NCI-H187 treated with DMSO at 0.1 percent for 48 hours (cell line): ENCODE measurements at places on chromosomes 5 and 9.
A peak's percentile ranks its signal among the peaks of the same experiment; 100 is the strongest.

DNA sequence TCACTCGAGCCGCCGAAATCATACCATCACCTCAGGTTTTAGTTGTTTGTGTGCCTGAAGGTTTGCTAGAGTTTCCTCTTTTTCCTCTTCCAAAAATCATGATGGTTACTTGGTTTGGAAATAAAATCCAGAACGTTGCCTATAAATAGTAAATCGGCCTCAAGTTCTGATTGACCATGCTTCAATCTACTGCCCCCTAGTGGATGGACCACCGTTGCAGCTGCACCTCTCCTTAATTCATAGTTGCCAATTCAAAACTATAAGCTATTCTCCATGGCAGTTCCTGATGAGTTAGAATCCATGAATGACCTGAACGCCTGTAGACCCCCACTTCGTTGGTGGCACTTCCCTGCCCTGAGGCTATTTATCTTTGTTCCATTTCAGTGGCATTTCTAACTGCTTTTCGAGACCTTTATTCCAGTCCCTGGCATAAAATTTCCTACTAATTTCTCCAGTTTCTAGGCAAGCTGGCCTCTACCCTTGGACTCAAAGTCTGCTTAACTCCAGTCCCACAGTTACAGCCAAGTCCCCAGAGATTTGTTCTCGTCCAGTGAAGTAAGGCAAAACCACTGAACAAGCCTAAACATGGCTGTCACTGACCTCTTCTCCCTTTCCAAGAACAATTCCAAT lies 422.6 kb downstream of the EFNA5 start:
- peak; percentile 28 for DNase-seq

GRCh38 chr5:33075731-33076130 lies 364.6 kb downstream of the NPR3 start:
- DNase-seq, result no peak

GRCh38 chr9:109781086-109781485 lies 1.1 kb downstream of the PALM2AKAP2 start:
- DNase-seq, result no peak

GRCh38 chr5:67355120-67355713 lies 158.6 kb upstream of the CD180 start:
- no peak for DNase-seq

DNA sequence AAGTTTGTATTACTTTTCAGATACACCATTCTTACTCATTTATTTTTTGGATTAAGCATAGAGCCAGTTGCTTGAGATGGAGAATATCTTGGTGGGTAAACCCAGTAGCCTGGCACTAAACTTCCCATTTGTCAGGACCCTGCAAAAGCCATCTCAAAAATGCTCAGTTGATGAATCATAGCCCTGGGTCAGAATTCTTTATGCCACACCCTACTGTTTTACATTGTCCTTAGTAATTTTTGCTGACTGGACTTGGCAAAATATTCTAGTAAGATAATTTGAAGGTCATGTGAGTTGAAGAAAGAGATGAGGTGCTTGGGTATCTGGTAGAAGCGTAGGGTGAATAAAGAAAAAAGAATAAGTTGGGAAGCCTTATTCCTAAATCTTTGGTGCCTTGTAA lies 50.7 kb downstream of the C7 start:
- no peak for DNase-seq

DNA sequence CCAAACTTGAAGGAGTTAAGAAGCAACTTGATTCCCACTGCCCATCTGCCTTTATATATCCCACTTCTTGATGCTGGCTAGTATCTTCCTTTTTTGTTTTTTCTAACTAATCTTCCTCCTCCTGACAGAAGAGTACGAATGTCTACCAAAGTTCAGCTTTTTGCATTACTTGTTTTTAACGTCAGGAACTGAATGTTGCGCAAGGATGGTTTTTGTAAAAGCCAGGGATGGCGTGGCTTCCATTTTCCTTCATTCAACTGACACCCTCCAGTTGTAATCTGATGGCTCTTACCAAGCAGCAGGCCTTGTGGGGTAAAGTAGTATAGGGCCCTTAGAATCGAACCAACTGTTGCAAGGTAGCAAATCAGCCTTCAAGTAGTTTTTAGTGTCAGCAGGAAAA lies 70.8 kb upstream of the GPR151 start:
- no peak for DNase-seq

GRCh38 chr5:67530609-67531255 lies 334.1 kb upstream of the CD180 start:
- peak; percentile 57 for DNase-seq

GRCh38 chr9:79895232-79895631 lies 323.5 kb downstream of the TLE4 start:
- no peak for DNase-seq

- DNase-seq, result no peak
Observed at GRCh38 chr5:79517601-79518000, 3.7 kb upstream of the HOMER1 start.
